Fibroblast of the aortic adventitia (primary cell): ENCODE measurements at places on chromosomes 13 and 19.

- DNase-seq: peak; percentile 62
Measured at GRCh38 chr13:32001154-32001768, 30.3 kb upstream of the FRY start.

GRCh38 chr13:41897126-41897525, 63.8 kb downstream of the VWA8 start:
- DNase-seq: no peak

DNA sequence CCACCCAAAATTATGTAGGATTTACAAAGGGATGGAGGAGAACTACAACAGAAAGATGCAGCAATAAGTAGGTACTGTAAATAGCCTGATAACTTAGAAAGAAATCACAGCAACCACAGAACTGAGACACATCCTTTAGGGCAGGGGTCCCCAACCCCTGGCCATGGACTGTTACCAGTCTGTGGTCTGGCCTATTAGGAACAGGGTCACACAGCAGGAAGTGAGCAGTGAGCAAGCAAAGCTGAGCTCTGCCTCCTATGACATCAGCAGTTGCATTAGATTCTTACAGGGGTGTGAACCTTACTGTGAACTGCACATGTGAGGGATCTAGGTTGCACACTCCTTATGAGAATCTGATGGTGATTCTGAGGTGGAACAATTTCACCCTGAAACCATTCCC, 997.6 kb downstream of the DIAPH3 start:
- DNase-seq: no peak

DNA sequence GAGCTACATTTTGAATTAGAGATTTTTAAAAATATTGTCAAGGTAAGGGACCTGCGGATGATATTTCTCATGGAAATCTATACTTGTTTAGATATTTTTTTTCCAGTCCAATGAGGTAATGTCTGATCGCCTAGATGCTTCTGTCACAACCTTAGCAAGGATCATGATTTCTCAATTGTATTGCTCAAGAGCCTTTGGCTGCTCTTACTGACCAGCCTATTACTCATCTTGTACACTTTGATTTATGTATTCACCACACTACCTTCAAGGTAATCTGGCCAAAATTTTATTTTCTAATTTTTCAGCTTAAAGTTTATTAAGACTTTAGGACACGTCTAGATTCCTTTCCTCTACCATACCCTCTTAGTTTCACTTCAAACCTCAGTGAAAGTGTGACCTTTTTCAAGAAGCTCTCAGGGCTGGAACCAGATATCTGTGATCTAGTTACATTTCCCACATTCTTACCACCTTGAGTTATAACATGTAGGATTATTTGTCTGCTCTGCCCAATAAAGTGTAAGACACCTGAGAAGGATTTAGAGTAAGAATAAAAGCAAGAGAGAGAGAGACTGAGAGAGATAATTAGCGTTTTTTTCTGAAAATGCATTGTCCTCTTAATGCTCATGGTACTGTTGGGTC, 197.1 kb downstream of the ITGBL1 start:
- DNase-seq: peak; percentile 92

DNA sequence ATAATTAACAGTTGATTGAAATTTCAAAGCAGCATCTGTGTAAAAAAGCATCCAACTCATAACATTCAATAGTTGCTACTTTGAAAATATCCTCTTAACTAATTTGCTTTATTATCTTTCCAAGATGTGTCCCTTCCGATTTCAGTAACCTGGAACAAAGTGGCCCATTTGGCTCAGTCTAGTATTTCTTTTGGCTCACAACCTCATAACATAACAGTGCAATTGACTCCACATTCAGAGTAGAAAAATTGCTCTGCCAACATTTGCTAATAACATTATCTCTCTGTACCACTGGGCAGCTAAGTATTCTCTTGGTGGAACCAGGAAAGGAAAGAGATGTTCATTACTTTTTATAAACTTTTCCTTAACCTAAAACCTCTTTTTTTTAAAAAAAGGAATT, 571.1 kb upstream of the ARGLU1 start:
- no peak for DNase-seq

DNA sequence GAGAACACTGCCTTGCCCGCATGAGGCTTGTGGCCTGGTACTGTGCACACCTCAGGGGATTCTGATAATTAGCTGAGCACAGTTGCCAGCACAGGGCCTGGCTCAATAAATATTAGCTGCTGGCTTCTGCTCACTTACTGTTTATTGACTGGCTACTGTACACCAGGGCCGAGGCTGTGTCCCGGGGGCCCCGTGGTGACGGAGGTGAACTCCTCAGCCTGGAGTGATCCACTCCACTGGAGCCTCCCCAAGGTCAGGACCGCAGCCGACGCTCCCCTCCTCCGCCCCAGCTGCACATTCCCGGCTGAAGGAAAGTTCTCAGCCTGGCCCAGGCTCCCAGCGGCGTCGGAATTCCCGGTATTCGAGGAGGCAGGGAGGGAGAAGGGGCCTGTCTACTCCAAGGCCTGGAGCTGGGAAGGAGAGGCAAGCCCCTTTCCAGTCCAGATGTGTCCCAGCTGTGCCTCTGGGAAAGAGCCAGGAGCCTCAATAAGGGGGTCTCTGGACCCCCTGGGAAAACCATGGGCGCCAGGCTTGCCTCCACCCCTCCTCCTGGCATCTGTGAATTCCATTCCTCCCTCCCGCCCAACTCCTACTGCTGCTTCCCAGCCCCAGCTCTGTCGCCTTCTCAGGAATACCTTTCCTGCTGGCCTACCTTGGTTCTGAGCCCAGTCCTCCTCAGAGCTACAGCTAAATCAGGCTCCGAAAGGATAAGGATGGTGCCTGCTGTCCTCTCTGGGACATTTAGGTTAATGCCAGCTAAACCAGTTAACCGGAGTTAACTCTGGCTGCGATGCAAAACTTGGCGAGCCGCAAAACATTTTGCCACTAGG, 7.3 kb downstream of the RPS16 start:
- DNase-seq: peak; percentile 87

DNA sequence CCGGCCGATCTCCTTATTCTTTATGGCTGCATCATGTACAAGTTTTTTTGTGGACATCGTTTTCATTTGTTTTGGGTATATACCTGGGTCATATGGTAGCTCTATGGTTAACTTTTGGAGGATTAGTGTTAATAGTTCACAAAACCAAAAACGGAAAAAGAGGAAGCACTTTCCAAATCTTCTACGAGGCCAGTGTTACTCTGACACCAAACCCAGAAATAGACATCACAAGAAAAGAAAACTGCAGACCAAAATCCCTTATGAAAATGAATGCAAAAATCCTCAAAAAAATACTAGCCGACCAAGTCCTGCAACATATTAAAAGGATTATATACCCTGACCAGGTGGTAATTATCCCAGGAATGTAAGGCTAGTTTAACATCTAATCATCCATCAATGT, 29.8 kb downstream of the ADGRE2 start:
- no peak for DNase-seq

- DNase-seq: no peak
Measured at GRCh38 chr13:28421676-28422410, 73.1 kb downstream of the FLT1 start.

DNA sequence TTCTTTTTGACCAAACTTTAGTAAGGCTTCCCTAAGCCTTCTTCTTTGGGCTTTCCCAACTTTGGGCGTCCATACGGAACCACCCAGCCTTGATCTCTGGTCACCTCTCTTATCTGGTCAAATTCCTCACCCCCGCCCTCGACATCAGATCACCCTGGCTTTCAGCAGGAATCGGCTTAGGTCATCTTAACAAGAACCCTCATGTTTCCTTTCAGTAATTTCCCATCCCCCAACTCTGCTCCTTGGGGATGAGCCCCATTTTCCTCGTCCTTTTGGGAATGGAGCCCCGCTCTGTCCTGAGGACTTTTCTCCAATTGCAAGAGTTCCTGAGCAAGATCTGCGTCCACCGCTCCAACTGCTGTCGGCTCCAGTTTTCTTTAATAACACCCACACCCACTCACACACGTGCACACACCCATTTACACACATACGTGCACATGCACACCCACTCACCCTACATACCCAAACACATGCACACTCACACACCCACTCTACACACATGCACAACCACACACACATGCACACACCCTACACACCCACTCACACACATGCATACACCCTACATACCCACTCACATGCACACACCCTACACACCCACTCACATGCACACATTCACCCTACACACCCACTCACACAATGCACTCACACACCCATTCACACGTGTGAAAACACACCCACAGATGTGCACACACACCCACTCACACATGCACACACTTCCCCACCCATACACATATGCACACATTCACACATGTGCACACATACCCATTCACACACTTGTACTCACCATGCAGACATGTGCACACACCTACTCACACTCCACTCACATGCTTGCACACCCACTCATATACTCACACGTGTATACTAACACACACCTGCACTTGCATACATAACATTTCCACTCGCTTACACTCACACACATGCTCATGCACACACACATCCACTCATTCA, 87.0 kb upstream of the TM9SF2 start:
- no peak for DNase-seq

- no peak for DNase-seq
Measured at GRCh38 chr19:39064405-39064804, 19.8 kb upstream of the ACP7 start.

- DNase-seq: peak; percentile 41
Measured at GRCh38 chr13:36344886-36345437, 1.2 kb downstream of the SPART start.

DNA sequence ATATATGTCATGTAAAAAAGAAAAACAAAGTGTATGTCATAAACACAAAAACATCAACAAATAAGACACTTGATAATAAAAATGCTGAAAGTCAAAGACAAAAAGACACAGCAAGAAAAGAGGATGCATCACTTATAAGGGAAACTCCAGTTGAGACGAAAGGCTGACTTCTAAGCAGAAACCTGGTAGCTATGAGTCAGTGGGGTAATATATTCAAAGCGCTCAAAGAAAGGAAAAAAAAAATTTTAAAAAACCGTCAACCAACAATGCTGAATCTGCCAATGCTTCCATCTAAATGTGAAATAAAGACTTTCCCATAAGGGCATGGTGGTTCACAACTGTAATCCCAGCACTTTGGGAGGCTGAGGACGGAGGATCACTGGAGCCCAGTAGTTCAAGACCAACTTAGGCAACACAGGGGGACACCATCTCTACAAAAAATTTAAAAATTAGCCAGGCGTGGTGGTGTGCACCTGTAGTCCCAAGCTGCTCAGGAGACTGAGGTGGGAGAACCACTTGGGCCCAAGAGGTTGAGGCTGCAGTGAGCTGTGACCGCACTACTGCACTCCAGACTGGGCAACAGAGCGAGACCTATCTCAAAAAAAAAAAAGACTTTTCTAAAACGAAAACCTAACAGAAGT, 24.0 kb downstream of the USP12 start:
- no peak for DNase-seq

DNA sequence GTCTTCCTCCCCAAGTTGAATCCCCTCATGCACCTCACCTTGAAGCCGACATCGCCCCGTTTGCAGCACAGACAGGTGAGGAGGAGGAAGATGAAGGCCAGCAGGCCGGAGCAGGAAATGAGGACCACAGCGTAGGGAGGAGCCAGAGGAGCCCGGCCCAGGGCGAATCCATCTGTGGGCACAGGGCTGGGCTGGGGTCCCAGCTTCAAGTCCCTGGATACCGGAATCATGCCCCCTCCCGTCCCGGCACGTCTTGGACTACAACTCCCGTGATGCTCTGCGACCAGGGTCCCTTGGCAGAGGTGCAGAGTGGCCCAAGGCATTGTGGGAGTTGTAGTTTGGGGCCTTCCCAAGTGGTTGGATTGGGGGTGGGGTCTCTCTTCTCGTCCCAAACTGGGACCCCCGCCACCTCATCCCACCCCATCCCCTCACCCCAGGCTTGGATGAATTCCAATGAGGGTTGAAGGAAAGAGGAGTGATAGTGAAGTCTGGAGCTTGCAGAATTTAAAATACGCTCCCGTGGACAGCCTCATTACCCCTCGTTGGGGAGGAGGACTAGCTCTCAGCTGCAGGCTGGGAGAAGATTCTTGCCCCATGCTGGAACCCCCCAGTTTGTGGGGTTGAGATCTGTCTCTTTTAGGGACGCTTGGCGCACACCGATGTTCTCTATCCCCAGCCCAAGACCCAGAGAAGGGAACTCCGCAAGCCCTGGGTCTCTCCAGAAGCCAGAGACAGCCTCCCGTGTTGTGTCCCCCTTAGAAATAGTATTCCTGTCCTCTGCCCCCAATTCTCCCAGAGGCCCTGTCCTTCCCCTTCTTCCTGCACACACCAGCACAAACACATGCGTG, 990 bp downstream of the LMTK3 start:
- peak; percentile 51 for DNase-seq

- no peak for DNase-seq
Measured at GRCh38 chr19:55287361-55288079, 3.7 kb downstream of the BRSK1 start.

DNA sequence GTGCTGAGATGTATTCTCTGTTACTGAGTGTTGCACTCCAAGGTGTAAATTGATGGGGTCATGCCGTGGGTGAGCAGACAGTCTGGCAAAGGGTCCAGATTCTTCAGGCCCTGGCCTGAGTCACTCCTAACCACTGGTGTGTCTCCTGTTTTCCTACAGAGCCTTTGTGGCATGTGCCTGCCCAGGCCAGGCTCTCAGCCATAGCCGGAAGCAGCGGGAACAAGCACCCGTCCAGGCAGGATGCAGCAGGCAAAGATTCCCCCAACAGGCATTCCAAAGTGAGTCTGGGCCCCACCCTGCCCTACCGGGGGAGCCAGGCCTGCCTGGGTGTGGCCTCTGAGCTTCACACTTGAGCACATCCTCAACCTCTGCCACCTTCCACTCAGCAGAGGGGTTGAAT, 61.9 kb downstream of the DPF1 start:
- no peak for DNase-seq

- no peak for DNase-seq
Measured at GRCh38 chr19:18493440-18494266, 28.2 kb downstream of the ELL start.

DNA sequence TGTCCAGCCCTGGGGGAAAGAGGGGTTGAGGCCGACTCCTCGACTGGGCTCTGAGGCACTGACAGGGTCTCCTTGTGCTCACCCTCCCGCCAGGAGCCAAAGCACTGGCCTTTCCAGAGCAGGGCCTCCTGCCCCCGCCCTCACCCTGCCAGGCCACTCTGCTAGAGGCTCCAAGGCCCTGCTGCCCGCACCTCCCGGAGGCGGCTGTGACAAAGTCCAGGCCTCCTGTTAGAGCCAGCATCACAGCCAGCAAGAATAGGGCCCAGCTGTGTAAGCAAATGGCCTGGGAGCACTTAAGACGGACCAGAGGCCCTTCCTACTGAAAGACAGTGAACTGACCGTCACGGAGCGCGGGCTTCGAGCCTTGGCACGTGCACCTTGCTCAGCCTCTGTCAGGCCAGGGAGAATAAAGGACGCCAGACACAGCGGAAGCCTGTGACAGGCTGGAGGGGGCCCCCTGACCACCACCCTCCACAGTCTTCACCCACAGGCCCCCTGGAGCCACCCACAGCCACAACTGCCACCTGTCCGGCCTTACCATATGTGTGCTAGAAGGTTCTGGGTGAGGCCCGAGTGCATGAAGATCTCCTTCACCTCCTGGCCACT, 50.9 kb downstream of the EPS15L1 start:
- no peak for DNase-seq

DNA sequence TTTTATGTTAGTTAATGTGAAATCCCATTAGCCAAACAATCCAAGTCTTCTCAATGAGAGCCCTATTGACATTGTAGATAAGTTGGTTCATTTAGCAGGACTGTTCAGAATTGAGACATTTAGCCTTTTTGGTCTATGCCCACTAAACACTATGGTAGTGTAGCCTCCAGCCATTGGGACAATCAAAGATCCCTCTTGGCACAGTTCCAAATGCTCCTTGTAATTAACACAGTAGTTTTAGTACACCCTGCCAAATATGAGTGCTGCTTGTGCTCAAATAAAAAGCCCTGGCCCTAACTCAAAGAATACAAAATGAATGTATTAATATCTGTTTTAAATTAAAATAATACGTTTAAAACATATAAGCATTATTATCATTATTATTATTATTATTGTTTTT, 15.4 kb upstream of the FAM216B start:
- DNase-seq: no peak
